ENCODE measurements at places on chromosomes 4 and X.

GRCh38 chrX:7073336-7073735 is 74.2 kb upstream of the STS start:
- no peak for DNase-seq

DNA sequence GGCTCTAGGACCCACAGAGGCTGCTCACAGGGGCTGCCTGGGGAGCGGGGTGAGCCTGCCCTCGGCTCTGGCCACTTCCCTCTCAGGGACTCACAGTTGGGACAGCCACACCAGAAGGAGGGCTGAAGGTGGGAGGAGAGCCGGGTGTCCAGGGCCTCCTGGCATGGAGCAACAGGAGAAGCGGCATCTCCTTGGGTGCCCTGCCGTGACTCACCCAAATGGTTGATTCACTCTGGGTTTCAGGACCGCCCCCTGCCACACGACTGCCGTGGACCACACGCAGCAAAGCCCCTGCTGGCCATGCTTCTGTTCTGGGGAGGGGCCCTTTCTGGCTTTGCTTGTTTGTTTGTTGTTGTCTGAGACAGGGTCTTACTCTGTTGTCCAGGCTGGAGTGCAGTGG is 86.0 kb upstream of the AFAP1 start:
- no peak for DNase-seq

DNA sequence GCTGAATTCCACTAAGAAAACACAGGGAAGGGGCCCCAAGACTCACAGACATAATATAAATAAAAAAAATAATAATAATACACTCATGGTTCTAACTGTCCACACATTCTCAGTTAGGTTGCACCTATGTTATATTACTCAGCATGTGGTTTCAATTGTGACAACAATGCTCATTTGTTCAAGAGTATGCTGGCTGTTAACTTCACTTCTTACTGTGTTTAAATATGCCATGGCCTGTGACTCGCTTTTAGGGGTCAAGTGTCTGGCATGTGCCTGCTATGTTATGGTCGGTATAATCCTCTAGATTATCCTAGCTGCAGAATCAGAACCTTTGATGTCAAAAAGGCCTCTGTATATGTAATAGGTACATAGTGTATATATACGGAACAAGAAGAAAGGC is 324.8 kb upstream of the INTU start:
- no peak for DNase-seq

DNA sequence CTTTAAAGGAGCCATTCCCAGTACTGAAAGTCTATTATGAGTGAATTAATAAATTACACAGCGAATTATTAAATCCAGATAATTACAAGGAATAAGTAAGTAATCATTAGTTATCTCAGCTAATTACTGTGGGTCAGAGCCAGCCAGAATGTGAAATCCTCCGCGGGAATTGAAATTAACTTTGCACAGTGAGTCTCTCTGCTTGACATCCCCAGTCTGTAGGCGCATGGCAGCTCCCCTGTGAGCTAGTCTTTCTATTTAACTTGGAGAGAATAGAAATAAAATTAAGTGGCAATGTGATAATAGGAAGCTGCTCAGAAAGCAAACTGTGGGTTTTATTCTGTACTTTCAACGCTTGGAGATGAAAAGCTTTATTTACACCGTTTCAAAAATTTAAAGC is 7.2 kb downstream of the POU4F2 start:
- no peak for DNase-seq

DNA sequence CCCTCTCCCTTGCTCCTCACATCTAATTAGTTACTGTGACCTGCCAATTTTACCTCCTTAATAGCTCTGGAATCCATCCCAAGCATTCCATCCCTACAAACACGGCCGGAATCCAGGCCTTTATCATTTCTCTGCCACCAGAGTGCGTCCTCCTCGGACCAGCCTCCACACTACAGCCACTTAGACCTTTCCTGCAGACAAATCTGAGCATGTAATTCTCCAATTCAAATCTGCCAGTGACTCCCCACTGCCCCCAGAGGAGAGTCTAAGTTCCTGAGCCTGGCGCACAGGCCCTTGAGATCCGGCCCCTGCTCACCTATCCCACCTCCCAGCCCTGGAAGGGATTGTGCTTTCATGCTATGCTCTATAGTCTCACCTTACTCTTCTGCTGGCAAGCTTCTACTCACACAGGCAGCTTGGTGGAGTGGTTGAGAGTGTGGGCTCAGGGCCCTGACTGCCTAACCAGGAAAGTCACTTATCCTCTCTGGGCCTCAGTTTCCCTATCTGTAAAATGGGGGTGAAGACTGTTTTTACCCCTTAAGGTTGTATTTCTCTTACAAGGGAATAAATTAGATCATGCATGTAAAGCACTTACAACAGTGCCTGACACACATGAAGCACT is 31.2 kb downstream of the PJA1 start:
- DNase-seq: no peak

DNA sequence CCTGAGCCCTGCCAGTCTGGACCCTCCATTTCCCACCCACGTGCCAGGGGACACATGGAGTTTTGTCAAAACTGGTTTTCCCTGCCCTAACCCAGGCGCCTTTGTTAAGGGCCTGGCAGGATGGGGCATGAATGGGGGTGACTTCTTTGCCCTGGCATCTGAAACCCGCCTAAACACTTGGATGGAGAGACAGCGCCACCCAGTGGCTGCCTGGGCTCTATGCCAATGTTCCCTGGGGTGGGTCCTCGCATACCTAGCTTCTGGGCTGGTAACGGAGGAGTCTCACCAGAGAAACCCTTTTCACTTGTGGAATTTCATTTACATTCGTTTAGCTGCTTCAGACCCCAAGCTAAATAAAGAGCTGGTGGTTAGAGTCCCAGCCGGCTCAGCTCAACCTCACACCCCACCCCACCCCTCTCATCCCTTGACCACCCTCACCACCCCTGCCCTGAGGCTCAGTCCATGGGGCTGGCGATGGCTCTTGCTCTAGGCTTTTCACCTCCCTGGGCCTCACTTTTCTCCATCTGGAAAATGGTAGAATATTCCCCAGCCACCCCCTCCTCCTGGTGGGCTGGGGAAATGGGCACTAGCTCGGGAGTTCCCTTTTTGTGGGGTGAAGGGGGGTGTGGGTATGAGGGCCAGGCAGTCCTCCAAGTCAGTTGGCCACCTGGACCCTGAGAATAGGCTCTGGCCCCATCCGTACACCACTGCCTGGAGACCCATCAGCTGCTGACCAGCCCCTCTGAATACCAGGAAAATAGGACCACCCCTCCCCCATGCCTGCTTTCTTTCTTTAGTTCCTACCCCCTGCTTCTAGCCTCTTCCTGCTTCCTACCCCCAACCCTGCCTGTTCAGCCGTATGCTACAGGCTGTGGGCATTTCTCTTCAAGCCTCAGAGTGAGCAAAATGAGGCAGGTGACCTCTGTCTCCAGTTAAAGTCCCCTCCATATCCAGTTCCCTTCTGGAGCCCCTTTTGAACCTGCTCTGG is 57.1 kb upstream of the PJA1 start:
- peak; percentile 69 for DNase-seq

DNA sequence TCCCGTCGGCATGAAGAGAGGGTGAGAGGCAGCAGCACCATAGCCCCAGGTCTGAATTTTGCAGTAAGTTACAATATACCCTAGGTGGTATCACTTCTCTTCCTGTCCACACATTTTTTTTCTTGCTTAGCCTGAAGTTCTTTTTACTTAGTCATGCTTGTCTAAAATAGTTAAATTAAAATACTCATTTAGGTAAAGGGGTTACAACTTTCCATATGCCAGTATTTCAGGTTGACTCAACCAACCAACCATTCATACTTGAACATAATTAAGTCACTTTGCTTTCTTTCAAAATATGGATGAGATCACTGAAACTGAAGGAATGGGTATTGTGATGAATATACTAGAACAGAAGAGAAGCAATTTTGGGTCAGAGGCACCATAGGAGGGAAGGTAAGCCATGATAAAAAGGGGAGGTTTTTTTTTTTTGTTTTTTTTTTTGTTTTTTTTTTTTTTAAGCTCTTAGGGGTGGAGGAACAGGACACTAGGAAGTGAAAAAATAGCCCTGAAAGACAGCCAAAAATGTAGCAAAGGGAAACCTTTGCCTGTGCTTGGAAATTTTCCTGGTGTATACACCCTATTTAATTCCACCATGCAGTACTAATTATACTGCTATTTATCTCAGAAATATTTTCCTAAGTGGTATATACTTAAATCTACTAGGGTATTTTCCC is 41.8 kb downstream of the RPS6KA3 start:
- no peak for DNase-seq

- DNase-seq: peak; percentile 85
Observed at GRCh38 chr4:20773144-20773997, 73.1 kb downstream of the PACRGL start.

DNA sequence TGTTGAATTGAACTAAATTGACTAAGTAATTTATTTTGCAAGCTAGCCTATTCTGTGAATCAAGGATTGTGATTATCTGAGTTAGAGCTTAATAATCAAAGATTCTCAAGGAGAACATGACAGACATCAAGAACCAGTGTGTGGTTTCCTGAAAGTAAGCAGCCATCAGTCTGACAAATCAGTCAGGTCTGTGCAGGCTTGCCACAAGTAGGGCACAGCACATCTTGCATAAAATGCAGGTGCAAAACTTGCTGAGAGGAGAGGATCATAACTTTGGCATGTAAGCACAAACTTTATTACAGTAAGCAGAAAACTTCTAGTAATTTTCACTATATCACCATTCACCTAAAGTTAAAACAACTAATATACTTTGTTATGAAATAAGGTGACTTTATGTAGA is 22.5 kb downstream of the FAM241A start:
- DNase-seq: no peak

DNA sequence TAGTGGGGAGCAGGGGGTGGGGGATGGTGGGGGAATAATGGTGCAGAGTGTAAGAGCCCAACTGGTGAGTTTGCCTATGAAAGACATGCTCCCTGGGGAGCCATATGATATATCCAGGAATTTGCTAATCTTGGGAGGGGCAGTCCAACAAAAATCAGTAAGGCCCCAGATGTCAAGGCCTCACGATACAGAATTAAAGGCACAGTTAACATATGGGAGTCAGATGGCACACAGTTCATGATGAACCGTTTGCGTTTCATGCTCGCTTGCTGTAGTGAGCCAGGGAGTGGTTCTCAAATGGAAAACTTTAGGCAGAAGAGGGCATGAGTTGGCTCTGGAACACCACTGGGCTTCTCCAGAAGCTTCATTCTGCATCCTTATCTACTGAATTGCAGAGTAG is 33.9 kb upstream of the VCX2 start:
- no peak for DNase-seq

Data from posterior cingulate gyrus (tissue), 11 donors.